ENCODE measurements at places on chromosomes 7 and 10. TPM values are rescaled to one million over a fixed set of nuclear protein-coding genes. Genes with fewer than 3 reads are reported as not detected.

ADARB2 gene
- not detected for total RNA-seq

MRLN gene
- not detected for total RNA-seq

IMPDH1 gene
- total RNA-seq, result 63.5 TPM

AOAH gene
- total RNA-seq, result not detected

TMEM196 gene
- total RNA-seq, result not detected

FBXL13 gene
- total RNA-seq, result 1.6 TPM

CCSER2 gene
- 24.6 TPM for total RNA-seq

GRM3 gene
- total RNA-seq, result not detected

LIPJ gene
- not detected for total RNA-seq

DRGX gene
- not detected for total RNA-seq

GNAT3 gene
- total RNA-seq, result not detected

OPALIN gene
- not detected for total RNA-seq

CPED1 gene
- total RNA-seq, result 32.2 TPM

BHLHA15 gene
- not detected for total RNA-seq

AZGP1 gene
- 0.30 TPM for total RNA-seq

EVX1 gene
- total RNA-seq, result not detected

UCMA gene
- not detected for total RNA-seq

PRSS1 gene
- total RNA-seq, result not detected

Measured in smooth muscle cell of the coronary artery (primary cell).